ENCODE measurements at places on chromosomes 3 and 15.
A peak's percentile ranks its signal among the peaks of the same experiment; 100 is the strongest.

- no peak for DNase-seq
These were observed 623.5 kb upstream of the TBL1XR1 start for GRCh38 chr3:177820683-177821316.

- no peak for DNase-seq
These were observed 20.2 kb upstream of the PARP14 start for GRCh38 chr3:122660297-122660974.

DNA sequence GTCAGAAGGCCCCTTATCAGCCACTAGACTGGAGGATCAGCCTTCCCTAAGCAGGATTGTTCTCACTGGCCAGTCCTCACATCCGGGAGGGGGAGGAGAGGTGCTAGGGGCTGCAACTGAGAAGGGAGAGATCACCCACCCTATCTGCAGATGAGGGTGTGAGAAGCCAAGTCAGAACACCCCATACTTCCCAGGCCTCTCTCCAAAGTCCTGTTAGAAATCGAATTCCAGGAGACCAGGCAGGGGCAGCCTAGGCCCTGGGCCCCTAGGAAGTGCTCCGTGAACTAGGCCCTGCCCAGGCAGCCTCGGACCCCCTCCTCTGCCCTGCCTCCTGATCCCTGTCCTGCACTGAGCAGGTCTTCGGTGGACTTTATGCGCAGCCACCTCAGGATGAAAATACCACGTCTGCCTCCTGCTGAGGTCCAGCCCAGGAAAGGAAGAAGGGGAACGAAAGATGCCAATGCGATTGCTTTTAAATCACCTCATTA is 933 bp downstream of the DZIP1L start:
- DNase-seq = no peak

DNA sequence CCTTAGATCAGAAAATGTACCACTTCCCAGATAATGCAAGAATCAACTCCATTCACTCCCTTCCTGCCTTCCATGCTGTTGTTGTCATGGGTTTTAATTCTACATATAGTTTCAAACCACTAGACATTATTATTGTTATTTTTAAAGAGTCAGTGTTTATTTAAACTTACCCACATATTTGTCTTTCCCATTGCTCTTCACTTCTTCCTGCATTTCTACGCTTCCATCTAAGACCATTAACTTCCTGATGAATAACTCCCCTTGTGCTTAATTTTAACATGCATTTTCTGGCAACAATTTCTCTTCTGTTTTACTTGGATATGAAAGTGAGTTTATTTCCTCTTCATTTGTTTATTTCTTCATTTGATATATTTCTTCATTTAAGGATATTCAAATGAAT is 127.1 kb upstream of the FHIT start:
- DNase-seq = no peak

DNA sequence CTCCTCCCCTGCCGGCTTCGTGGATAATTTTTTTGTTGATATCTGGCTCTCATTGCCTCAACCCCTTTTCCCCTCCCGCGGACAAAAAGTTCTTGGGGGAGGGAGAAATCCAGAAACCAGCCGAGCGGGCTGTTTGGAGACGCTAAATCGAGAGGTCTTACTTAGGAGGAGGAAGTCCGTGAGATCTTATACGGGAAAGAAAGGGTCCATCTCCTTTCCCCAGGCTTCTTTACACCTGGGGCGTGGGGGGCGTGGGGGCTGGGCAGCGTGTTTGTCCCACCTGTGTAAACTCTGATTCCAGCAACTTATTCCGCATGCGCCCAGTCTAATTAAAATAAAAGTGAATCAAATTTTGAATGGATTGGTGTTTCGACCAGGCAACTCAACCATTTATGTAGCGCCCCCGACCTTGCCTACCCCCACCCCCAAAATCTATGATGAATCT is 364 bp upstream of the CADPS start:
- no peak for DNase-seq

DNA sequence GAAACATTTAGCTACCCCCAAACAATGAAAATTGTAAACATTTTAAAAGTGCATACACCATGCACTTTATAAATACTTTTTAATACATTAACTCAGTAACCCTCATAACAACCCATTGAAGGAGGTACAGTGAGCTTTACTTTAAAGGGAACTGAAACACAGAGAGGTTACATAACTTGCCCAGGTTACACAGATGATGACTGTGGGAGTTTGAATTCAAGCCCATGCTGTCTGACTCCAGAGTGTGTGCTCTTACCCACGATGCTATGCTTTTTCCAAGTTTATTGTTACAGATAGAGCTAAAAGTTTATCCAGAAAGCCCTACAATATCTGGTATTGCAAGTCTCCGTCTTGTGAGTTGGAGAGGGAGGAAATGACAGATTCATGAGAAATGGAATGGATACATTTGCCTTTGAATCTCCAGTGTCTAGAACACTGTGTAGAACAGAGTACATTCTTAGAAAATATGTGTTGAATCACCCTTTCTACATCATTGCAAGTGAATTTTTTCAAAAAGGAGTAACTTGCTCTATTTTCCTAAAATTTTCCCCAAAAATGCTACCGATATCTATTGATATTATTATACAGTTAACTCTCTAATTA is 428.3 kb downstream of the NAALADL2 start:
- no peak for DNase-seq

GRCh38 chr3:138474163-138474562 is 39.7 kb downstream of the ESYT3 start:
- DNase-seq = no peak

DNA sequence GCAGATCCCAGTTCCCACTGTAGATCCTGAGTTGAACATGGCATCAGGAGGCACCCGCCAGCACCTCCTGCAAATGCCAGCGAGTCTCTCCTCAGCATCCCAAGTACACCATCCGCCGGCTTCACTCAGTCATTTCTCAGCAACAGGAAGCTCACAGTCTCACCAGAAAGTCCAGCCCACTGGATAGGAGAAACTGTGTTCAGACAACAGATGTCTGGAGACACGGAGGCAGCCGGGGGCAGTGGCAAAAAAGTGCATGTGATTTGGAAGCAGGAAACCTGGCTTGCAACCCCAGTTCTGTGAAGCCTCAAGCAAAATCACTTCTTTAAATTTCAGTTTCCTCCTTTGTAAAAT is 68.7 kb downstream of the SRGAP3 start:
- DNase-seq = peak; percentile 16

DNA sequence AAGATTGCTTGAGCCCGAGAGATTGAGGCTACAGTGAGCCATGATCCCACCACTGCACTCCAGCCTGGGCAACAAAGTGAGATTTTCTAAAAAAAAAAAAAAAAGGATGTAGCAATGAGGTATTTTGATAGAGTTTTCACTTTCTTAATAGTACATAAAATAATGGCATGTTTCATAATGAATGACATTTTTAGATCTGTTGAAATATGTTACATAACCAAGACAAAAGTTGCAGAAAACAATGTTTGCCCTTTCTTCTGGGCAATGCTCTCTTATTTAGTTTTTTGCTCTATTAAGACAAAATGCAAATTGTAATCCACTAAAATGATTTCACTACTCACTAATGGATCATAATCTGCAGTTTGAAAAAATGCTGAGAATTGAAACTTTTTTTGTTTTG is 4.4 kb upstream of the MAPK6 start:
- DNase-seq = no peak

DNA sequence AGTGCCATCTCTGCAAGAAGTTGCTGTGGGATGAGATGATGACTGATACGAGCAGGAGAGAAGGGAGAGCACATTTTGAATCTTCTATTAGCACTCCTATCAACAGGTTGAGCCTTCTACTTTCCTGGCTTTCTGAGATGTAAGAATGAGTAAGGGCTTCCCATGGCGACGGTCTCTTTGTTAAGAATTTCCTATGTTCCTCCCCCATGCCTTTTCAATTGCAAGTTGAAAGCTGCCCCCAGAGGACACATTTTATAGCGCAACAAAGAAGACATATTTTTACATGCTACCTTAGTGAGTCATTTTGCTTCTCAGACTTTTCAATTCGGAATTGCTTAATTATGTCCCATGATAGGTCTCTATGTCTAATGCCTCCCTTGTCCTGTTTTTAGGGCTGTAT is 71.3 kb upstream of the LRTM1 start:
- DNase-seq = no peak

DNA sequence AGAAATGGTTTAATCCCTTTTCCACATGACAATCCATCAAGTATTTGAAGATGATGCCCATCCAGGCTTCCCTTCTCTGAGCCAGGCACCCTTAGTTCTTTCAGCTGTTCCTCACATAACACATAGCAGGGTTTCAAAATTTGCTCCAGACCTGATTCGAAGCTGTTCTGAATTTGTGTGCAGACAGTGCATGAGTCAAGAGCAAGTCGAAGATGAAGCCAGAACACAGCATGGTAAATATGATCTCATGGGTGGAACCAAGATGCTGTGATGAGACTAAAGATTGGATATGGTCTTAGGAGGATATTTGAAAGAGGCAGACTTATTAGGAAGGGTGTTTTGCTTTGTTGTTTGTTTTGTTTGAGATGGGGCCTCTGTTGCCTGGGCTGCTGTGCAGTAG is 32.6 kb upstream of the PDE8A start:
- no peak for DNase-seq

- peak; percentile 49 for DNase-seq
These were observed 74.2 kb upstream of the PROK2 start for GRCh38 chr3:71859123-71859519.

GRCh38 chr3:136343873-136344555 is 93.9 kb downstream of the PCCB start:
- no peak for DNase-seq

GRCh38 chr3:178457511-178457910 is 78.7 kb upstream of the KCNMB2 start:
- DNase-seq = no peak

DNA sequence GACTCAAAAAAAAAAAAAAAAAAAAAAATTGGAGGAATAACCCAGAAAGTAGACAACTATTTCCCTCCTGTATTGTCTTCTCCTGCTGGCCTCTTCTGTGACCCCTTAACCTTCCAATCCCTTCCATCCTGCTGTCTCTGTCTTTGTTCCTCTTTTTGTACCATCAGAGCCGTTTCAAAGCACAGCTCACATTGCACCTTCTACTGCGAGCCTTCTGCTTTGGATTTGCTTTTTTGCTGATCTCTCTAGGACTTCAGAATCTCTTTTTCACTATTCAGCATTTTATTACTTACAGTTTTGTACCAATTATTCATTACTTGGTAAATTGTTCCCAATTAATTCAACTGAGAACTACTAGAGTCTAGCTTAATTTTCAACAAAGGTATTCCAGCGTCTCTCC is 284.0 kb upstream of the TBL1XR1 start:
- no peak for DNase-seq

- DNase-seq = no peak
These were observed 69.1 kb downstream of the MAGEF1 start for GRCh38 chr3:184642631-184643285.

DNA sequence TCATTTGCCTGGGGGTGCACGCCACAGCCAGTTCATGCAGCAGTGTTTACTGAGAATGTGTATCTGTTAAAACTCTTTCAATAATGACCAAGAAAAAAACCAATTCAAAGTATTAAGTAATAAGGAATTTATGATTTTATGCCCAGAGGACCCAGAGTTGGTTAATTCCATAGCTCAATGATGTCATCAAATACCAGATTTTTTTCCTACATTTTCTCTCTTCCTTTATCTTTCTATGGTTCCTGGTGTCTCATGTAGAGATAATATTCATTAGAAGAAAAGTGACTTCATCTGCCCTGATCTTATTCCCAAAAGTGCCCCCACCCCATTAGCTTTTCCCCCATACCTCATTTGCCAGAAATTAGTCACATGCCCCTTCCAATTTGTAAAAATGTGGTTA is 44.6 kb upstream of the LMCD1 start:
- DNase-seq = no peak

DNA sequence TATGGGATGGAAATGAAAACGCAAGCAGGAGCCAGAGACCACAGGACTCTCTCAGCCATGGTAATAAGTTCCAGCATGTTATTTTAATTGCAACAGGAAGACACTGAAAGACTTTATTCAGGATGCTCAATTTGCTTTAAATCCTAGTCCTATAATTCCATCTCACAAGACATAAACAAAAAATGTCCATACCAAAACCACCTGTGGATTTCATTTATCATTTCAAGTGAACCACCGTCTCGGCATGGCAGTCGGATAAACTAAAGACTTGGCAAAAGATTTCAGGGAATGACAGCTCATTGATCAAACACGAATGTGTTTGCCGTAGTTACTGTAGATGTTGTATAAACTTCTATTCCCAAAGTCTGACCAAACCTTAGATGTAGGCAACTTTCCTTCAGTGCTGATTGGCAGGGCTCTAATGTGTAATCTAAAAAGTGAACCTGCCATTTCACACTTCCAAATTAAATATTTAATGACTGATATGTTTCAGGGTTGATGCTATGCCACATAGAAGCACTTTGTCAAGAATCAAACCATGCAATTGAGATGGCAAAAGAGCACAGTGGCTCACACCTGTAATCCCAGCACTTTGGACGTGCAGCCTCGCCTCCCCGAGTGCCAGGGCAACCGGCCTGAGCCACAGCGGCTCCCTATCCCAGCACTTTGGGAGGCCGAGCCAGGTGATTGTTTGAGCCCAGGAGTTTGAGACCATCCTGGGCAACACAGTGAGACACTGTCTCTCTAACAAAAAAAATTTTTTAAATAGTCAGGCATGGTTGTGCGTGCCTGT is 331.7 kb downstream of the MAGI1 start:
- DNase-seq = no peak

GRCh38 chr3:122415762-122416654 is at the start of gene WDR5B:
TSS of gene WDR5B (minus strand) at chr3:122416062. CDS start at chr3:122415528, 534 bp downstream.
- DNase-seq = peak; percentile 99

DNA sequence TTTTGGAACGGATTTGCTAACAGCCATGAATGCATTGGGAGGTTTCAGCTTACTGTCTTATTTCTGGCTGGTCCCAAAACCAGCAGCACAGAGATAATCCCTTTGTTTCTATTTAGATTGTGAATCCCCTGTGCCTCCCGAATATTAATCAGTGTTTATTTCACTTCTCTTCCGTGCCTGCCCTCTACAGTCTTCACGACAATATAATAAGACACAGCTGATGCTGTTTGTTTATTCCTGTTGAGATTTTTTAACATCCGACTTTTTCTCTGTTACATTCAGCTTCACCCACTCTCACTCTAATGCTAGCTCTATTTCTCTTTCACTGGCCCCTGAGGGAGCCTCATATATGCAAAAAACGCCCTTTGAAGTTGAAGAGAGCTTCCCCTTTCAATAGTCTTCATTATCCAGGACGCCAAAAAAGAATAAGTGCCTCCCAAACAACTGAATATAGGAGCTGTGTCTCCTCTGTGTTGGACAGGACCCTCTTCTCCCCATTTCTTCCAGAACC is 995.3 kb downstream of the ROBO2 start:
- no peak for DNase-seq

DNA sequence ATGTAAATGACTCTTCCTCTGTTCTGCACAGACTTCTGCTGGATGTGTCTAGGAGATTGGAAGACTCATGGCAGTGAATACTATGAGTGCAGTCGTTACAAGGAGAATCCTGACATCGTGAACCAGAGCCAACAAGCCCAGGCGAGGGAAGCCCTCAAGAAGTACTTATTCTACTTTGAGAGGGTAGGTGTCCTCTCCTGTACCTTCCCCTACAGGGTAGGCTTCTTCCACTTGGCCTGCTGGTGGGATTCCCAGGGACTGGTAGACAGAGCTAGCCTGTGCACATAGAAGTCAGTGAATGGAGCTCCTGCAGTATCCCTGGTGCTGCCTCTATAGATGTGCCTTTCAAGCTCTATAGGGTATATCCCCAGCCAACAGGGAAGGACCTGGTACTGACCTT is 10.6 kb upstream of the P4HTM start:
- no peak for DNase-seq

Measured in activated CD4-positive, alpha-beta T cell treated with anti-CD3 and anti-CD28 coated beads, Interleukin-2, amount 10 ng/mL, durations not matched to agents 7 days and 5 days (primary cell).